ENCODE measurements at places on chromosomes 1 and 21.

GRCh38 chr1:169217636-169218035 lies 111.1 kb downstream of the ATP1B1 start:
- peak; percentile 74 for DNase-seq

- no peak for DNase-seq
These were observed 21.8 kb downstream of the ACTA1 start for GRCh38 chr1:229412056-229412455.

DNA sequence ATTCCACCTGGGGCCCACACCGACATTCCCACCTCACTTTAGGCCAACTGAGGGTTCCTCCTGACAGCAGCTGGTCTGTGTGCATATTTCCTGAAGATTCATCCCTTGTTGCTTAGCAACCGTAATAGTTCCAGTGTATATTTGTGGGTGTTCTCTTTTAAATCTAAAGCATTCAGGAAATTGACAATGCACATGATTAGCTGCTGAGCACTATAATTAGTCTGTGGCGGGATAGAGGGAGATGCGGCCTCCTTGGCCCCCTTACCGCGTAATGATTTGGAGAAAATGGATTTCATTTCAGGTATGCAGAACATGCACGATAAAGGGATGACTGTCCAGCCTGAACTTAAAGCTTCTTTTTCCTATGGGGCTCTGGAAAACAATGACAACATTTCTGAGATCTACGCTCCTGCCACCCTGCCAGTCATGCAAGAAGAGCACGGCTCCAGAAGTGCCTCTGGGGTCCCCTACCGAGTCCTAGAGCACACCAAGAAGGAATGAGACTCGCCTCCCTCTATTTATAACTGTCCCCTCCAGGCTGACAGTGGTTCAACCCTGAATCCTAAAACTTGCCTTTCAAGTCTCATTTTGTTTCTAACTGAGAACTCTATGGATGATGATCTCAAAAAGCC lies 33.8 kb upstream of the RCAN3 start:
- no peak for DNase-seq

- no peak for DNase-seq
These were observed 8.1 kb downstream of the NGF start for GRCh38 chr1:115329965-115330364.

DNA sequence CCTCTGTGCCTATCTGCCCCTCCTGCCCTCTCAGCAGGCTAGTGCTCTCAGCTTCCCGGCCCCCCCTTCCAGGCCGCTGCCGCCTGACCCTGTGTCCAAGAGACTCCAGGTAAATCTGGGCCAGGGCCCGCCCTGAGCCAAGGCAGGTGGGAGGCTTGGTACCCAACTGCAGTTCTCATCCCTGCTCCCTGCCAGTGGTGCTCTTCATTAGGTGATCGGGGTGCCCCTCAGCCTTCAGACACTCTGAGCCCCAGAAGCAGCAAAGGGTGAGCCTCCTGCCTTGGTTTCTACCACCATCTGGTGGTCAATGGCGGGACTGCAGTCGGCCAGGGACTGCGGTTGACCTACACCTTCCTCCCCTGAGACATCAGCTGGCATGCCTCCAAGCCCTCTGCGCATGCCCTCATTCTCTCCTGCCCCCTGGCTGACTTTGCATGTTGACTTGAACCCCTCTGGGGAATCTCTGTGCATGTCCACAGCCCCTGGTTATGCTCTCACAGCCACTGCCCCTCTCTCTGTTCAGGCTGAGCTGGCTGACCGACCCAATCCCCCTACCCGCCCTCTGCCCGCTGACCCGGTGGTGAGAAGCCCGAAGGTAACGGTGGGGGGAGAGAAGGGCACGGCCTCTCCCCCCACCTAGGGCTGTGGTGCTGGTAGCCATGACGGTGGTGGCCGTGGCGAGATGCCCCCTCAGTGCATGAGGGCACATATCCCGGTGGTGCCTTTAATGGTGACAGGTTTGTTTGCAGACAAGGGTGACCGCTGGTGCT lies 2.0 kb upstream of the EFNA4 start:
- peak; percentile 74 for DNase-seq

DNA sequence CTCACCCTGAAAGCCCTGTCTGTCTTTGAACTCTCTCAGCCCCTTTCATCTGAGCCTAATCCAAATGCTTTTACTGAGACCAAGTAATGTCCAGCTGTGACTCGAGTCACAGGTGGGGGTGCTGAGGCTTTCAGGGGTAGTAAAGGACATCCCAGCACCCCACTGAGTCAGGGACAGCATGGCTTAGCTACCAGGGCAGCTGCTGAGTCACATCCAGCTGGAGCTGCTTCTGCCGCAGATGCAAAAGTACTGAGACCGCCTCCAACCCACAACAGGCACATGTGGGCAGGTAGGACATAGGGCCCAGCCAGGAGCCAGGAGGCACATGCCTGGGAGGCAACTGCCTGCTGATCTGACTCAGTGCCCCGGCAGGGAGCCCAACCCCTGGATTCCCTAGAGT lies 6.7 kb upstream of the VSIG8 start:
- no peak for DNase-seq

DNA sequence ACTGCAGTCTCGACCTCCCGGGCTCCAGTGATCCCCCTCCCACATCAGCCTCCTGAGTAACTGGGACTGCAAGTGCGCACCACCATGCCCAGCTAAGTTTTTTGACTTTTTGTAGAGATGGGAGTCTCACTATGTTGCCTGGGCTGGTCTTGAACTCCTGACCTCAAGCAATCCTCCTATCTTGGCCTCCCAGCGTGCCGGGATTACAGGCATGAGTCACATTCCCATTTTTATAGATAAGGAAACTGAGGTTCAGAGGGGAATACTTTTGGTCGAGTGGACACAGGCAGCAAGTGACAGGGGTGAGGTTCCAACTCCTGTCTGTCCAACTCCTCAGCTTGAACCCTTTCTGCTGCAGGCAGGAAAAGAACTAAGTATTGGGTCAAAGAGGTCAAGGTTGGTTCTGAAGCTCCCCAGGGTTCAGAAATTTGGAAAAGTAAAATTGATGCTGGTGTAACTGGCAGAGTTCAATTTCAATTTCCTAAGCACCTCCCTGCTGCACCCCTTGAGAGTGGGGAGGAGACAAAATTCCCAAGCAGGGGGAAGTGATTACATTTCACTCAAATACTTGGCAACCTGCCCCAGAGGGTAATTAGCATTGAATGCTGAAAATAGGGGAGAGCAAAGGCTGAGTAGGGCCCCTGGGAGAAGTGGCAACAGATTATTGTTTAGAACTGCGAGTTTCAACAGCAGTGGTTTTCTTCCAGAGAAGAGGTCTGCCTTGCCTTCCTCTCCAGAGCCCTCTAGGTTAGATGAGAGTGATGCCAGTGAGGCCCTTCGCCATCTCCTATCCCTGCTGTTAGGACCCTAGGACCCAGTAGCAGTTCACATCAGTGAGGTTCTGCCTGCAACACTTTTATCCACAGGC lies 17.5 kb upstream of the ALPL start:
- DNase-seq: no peak

- DNase-seq: no peak
These were observed 37.0 kb downstream of the ZBTB8B start for GRCh38 chr1:32501865-32502264.

GRCh38 chr1:184150776-184151531 lies 99.4 kb downstream of the TSEN15 start:
- no peak for DNase-seq

DNA sequence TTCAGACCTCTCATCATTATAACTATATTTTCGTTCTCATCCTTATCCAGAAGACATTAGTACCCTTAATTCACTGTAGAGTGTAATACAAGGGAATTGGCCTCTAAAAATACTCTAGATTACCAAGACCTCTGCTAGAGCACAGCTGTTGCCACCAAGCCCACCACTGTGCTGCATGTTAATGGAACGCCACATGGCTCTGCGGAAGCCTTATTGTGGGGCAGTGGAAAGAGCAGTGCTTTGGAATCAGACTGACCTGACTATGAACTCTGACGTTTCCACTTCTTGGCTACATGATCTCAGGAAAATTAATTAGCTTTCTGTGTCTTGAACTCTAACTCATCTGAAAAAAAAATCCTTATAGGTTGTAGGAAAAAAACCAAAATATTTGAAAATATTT lies 222.1 kb downstream of the LMX1A start:
- no peak for DNase-seq

- no peak for DNase-seq
These were observed 14.8 kb upstream of the MATN1 start for GRCh38 chr1:30738040-30738714.

GRCh38 chr1:7265771-7266371 lies 480.6 kb downstream of the CAMTA1 start:
- DNase-seq: no peak

- DNase-seq: no peak
These were observed 395.6 kb downstream of the SETD4 start for GRCh38 chr21:35664683-35665082.

DNA sequence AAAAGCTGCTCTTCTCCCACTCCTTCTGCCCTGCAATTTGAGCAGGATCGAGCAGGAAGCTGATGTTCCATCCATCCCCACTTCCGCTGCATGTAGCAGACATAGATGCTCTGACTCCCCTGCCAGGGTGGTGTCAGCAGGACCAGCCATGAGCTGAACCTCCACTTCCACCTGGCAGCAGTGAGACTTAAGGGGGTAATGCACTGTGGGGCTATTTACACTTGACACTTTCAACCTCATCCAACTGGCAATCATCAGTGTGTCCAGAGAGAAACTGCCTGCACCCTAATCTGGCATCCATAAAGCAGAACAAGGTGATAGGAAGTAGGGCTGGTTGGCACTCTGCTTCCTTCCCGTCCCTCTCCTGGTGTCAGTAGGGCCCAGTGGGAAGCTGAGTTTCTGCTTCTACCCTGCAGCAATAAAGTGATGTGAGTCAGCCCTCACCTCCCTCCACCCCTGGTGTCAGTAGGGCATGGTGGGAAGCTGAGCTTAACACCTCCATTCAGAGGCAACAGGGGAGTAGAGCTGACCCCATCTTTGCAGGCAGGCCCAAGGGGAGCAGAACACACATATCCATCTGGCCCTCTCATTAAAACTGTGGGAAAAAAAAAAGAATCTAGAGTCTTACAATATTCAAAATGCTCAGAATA lies 272.3 kb downstream of the PTPRU start:
- DNase-seq: no peak

GRCh38 chr1:218156595-218156994 lies 128.5 kb upstream of the RRP15 start:
- DNase-seq: no peak

DNA sequence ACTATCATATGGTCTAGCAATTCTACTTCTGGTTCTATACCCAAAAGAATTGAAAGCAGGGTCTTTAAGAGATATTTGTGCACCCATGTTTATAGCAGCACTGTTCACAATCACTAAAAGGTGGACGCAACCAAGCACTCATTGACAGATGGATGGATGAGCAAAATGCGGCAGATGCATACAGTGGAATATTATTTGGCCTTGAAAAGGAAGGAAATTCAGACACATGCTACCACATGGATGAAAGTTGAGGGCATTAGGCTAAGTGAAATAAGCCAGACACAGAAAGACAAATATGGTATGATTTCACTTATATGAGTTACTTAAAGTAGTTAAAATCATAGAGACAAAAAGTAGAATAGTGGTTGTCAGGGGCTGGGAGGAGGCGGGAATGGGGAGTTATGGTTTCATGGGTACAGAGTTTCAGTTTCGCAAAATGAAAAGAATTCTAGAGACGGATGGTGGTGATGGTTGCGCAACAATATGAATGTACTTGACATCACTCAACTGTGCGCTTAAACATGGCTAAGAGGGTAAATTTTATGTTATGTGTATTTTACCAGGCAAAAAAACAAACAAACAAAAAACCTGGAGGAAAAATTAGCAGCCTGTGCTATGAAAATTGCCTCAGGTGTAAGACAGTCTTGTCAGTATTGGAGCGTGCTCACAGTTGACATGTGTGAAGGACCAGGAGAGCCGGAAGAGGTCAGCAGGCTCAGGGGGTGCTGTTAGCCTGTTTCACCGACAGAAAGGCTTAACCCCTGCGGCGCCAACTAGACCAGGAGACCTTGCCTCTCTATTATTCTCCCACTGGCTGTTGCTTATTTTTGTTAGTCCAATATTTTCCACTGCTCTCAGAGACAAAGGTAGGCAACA lies 26.5 kb downstream of the CD247 start:
- no peak for DNase-seq

DNA sequence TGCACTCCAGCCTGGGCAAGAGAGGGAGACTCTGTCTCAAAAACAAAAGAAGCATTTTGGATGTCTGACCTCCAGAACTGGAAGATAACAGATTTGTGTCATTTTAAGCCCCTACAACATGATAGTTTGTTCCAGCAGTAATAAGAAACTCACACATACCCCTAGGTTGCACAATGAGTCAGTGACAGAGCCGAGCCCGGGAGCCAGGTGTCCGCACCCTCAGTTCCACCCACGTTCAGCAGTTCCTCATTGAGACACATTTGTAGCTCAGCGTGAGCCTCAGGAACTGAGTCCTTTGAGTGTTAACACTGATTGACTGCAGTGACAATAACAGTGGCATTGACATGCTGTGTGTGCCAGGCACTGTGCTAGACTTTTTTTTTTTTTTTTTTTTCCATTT lies 19.8 kb downstream of the LRRC38 start:
- DNase-seq: no peak

DNA sequence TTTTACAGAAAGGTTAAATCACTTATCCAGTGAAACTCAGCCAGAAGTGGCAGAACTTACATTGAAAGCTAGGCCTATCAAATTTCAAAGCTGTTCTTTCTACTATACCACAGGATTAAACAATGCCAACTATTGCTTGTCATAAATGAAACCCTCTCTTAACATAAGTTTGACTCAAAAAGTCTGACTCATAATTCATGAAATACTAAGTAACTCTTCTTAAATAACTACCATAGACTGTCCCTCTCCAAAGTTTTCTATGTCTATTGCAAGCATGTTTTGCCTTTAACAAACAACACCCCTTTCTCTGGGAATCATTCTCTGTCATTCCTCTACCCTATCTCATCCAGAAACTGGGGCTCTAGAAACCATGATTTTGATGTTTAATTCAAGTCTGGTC lies 109.5 kb upstream of the UBE2U start:
- DNase-seq: no peak

GRCh38 chr1:35030756-35031446 lies 844 bp downstream of the ZMYM6 start:
- DNase-seq: peak; percentile 50

DNA sequence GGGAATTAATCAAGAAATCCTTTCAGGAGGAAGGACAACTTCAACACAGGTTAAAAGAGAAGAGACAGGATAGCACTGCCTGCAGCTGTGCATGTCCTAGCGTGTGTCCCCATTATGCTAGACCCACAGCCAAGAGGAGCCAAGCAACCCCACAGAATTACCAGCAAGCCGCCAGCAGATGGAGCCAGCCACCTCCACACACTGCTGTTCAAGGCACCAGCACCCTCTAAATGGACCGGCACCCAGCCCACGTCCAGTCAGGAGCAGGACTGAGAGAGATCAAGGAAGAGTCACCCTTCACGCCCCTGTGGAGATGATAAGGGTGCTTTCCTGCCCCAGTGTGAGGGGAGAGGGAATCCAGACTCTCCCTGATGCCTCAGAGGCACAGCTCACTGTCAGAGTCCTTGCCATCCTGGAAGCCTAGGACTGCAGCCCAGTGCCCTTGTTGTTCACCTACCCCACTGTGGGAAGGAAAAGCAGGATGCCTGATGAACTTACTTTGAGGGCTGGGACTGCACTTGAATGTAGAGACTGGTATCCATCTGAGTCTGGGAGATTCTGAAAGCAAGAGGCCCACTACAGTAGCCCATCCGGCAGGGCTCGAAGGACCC lies 37.1 kb upstream of the CTTNBP2NL start:
- DNase-seq: peak; percentile 12

All from AML-193 (cell line).